Heart left ventricle (tissue), 16 donors: ENCODE measurements at places on chromosomes 2 and 18.

DNA sequence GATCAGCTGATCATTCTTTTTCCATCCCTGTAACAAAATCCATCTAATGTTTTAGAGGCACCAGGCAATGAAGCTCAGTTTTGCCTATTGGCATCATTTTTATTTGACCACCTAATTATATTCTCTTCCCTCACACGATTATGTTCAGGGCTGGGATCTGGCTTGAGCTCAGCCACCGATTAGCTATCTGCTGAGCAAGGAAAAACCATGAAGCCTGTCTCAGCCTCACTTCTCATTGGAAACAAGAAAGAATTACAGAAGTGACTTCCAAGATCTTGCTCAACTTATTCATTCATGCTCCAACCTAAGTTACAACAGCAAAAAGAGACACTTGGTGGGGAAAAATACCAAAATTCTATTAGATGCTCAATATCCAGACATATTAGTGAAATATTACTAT lies 139.0 kb upstream of the SH3BP4 start:
- no peak for DNase-seq

DNA sequence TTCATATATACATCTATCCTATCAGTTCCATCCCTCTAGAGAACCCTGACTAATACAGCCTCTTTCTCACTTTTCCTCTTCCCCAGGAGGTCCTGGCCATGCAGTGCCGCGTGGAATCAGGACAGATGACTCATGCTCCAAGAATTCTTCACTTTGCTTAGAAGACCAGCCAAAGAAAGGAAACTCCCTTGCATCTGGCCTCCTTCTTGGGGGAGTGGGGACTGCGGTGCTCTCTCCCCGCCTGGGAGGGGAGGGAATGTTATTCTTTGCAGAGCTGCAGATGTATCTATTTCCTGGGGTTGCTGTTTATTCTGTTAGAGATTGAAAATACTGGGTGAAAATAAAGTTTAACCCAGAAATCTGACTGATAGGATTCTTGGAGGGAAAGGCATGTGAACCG lies 111.5 kb upstream of the SH3BP4 start:
- DNase-seq, result peak; percentile 46

DNA sequence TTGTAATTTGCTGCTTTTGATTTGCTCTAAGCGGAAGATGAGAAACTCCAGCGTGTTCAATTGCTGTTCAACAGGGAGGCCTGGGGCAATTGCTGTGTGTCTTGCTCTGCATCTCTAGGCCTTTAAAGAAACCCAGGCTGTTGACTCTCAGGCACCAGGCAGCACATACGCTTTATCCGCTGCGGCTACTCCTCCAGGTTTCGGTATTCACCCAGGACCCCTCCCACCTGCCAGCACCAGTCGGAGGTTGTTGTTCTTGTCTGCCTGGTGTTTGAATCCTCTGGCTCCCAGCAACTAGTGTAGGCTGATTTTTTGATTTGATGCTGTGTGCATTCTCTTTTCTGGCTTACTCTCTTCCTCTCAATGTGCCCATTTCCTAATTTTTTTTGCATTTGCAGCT lies 383.1 kb downstream of the TSN start:
- no peak for DNase-seq

DNA sequence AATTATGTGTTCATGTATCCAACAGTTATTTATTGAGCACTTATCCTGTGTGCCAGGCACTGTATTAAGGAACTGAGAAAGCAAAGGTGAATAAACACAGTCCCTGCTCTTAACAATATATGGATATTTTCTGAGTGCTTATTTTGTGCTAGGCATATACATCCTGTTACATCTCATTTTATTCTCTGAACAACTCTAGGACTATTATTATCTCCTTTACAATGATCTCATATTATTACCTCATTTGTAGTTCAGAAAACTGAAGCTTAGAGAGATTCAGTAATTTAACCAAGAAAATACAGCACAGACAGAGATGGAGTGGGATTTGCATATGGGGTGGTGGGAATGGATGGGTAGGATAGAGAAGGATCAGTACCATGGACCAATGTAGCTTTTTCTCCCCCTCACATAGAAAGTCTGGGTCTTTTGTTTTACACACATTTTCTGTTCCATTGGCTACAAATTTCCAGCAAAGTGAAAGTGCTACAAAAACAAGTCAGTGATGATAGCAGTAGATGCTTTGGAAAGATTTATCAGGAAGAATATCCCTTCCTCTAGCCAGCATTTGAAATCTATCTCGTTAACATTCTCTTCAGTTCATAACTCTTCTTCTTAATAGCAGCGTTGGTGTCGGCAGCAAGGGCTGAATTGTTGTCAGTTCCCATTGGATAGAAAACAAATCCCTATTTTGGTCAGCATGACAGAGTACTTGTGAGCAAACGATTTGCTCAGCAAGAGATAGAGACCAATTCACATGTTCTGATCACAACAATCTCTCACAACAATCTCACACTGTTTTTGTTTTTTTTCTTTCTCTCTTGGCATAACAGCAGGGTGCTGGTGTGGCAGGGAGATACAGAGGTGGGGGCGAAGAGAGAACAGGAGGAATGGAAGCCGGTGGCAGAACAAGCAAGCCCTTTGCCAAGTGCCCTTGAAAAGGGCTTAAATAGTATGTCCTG lies 102.2 kb upstream of the KCTD1 start:
- no peak for DNase-seq

DNA sequence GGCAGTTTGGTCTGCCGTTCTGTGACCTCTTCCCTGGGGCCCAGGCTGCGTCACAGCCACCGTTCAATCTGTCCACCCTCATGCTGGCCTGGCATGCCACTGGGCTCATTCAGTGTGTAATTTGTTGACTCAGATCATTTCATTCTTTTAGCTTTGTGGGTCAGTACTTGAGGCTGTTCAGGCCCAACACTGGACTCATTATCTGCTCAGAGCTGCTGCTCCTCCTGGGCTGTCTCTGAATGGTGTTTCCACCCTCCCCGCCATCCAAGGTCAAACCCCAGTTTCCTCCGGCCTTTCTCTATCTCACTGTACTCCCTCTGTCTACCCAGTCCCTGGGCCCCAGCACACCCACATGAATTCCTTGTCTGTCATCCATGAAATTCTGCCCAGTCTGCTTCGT lies 152.4 kb upstream of the NCK2 start:
- no peak for DNase-seq

GRCh38 chr2:236121546-236121945 lies 46.6 kb downstream of the GBX2 start:
- no peak for DNase-seq

GRCh38 chr2:61888267-61889055 lies at the start of gene CCT4:
Gene CCT4 (minus strand): TSS chr2:61888656. CDS start chr2:61888507, 149 bp downstream.
- peak; percentile 90 for DNase-seq

DNA sequence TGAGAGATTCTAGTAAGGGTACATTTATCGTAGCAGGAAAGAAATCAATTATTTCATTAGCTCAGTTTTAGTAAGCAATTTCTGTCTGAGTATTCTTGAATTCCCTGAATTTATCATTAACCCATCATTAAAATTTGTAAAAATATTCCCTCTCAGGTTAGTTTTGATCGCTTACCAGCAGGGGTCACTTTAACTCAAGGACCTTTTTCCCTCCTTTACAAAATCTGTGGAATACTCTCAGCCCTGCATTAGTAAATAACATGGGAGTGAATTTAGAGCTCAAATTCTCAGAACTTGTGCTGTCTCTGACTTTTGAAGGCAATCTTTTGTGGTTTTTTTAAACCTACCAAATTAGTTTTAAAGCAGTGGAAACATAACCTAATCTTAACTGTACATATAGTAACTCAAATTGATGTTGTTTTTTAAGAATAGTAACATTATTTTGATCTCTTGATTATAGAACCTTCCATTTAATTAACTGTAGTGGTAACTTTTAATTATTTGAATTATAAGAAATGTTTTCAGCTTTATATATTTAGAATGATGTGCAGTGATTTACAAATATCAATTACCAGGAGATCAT lies 97.2 kb downstream of the AGPS start:
- DNase-seq, result no peak

GRCh38 chr2:62254424-62255266 lies 58.7 kb downstream of the B3GNT2 start:
- no peak for DNase-seq

- DNase-seq, result no peak
These were observed 122.2 kb downstream of the CAPN13 start for GRCh38 chr2:30684996-30685395.

GRCh38 chr2:43102366-43103092 lies 123.9 kb downstream of the ZFP36L2 start:
- DNase-seq, result peak; percentile 77

DNA sequence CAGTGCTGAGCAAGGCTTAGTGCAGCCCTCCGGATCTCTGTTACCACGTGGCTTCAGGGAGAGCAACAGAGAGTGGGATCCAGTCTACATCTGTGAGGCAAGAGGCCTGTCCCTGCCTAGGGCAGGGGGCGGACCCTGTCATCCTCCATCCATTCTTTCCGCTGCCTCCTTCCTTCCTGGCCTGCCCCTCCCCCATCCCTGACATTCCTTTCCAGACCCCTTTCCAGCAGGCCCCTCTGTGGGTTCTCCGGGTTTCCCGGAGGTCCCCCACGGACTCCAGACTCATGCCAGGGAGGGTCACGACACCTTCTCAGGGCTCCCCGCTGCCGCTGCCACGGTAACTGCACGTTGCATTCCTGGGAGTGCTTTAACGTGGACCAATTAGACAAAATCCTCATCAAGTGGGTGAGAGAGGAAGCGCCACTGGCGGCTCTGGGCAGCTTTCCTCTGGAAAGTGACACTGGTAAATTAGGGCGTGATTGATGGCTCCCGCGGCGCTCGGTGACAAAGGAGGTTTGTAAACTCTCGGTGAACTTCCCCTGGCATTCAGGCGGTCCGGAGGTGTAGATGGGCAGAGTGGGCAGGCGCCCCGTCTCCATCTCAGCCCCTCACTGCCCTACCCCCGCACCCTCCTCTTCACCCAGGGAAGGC lies 11.4 kb downstream of the ATOH8 start:
- DNase-seq, result peak; percentile 70

- DNase-seq, result no peak
These were observed 15.3 kb downstream of the ID2 start for GRCh38 chr2:8697190-8697589.

DNA sequence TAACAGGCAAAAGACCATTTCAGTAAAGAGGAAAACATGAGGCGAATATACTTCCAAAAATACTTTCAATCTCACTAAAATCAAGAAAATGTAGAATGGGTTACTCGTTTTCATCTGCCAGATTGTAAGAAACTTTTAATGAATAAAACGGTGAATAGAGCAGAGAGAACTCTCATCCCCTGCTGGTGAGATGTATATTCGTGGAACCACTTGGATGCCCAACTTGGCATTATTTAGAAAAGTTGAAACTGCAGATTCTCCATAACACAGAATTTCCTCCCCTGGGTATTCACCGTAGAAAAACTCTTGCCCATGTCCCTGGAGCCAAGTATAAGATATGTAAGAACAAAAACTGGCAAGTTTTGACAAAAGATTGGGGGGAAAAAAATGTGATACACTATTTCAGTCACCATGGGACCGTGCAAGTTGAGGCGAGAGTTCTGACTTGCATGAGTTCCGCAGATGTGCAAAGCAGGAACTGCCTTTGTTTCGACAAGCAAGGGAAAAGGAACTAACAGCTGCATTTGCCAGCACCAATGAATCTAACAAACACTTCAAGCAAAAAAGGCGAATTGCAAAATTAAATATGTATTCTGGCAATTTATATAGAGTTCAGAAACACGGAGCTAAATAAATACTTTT lies 14.8 kb downstream of the TIMM21 start:
- DNase-seq, result no peak

GRCh38 chr2:213237251-213237650 lies 47.0 kb upstream of the SPAG16 start:
- no peak for DNase-seq

DNA sequence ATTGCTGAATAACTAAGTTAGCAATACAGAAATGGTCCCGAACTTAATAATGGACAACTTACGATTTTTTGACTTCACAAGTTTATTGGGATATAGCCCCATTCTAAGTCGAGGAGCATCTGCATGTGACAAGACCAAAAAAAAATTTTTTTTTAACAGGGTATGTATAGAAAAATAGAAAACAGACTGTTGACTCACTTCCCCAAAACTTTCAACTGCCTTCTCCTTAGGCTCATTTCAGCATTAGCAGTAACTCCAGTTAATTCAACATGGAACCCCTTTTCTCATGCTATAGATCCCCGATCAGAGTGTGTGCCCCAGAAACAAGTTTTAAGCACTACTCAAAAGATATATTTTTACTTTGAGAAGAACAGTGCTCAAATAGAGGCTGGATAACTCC lies 5.4 kb downstream of the CD302 start:
- DNase-seq, result no peak

DNA sequence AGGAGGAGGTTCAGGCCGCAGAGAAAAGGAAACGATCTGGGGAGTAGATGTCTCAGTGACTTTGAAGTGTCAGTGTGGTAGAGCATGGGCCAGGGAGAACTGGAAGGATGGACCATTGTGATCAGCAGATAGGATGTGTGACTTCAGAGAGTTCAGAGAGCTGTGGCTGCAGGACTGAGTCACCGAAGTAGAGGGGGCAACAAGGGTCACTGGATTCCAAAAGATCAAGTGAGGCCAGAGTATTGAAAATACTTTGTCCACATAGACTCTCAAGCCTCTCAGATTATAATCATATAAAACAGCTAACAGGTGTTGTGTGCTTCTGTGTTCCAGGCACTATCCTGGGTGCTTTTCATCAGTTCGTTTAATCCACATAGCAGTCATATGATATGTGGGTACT lies 99.4 kb downstream of the CRIM1 start:
- no peak for DNase-seq

DNA sequence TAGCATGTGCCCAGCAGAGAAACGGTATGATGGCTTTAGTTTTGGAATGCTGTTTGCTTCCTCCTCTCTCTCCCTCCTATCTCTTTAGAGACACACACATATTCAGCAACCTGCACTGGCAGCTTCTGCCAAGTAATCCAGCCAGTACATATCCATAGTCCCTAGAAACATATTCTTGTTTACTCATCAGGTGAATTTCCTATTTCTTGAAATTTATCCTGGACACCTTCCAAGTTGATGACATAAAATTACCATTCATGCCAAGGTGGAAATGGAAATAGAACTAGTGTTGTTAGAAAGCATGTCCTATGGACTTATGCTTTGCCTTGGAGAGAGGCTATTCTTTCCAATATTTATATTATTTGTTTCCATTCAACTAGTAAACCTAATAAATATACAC lies 50.9 kb upstream of the RGPD4 start:
- DNase-seq, result no peak

GRCh38 chr18:6604573-6604941 lies 125.0 kb upstream of the ARHGAP28 start:
- no peak for DNase-seq

DNA sequence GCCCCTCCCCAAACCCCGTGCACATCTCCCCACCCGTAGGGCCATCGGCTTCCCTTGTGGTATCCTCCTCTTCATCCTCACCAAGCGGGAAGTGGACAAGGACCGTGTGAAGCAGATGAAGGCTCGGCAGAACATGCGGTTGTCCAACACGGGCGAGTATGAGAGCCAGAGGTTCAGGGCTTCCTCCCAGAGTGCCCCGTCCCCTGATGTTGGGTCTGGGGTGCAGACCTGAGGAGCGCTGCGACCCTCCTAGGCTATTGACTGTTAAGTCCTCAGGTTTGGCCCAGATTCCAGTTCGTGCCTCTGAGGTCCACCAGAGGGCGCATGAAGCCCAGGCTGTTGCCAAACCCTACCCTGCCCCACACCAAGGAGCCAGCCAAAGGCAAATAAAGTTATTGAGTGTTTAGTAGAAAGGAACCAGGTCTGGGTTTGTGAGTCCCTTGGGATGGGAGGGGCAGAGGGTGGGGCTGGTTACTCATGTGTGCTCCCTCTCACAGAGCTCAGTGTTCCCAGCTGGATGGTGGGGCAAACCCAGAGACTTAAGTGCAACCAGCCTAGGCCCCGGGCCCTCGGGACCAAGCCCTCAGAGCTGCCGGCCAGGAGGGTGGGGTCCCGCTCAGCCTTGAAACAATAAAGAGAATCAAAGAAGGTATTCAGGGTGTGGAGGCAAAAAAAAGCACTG lies 2.4 kb downstream of the PNKD start:
- peak; percentile 91 for DNase-seq
